ENCODE measurements at places on chromosomes 12 and 14.
A peak's percentile ranks its signal among the peaks of the same experiment; 100 is the strongest.

DNA sequence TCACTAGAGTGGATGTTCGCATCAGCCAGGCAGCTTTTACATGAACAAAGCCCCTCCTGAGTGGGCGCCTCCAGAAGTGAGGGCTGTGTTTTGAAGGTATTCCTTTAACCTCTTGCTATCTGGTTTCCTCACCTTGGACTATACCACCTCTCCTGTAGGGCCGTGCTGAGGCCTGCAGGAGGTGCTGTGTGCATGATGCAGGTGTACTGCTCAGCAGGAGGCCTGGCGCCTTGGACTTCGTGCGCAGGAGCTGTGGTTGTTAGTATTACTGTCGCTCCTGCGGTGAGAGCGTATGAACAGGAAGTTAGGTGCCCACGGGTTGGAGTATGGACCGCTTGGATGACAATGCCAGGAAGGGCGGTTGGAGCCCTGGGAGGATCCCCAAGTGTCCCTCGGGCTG, 130.7 kb downstream of the TSPAN9 start:
- no peak for DNase-seq

DNA sequence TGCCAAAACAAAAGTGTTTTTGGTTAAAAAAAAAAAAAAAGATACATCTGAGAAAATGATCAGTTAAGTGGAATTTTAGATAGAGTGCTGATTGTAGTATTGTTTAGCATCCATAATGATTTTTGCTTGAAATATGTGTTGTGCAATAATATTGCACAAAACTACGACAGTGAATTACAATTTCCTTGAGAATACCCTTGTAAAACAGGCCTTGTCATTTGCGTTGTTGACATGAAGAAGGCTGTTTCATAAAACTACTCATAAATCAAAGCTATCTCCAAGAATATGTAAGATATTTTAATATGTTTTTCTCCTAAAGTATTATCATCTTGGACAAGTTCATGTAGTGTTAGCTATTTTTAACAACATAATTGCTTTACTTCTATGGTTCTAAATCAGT, 1077.0 kb downstream of the LRFN5 start:
- no peak for DNase-seq

GRCh38 chr12:25972783-25973182, 14.3 kb downstream of the RASSF8 start:
- no peak for DNase-seq

DNA sequence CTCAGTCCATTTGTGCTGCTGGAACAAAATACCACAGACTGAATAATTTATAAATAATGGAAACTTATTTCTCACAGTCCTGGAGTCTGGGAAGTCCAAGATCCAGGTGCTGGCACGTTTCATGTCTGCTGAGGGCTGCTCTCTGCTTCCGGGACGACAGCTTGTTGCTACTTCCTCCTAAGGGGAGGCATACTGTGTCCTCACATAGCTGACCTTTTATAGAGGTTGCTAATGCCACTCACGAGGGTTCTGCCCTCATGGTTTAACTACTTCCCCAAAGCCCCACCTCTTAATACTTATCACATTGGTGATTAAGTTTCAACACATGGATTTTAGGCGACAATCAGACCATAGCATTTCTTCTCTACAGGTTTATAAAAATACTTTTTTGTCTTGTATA, 411.1 kb downstream of the NRXN3 start:
- DNase-seq, result no peak

DNA sequence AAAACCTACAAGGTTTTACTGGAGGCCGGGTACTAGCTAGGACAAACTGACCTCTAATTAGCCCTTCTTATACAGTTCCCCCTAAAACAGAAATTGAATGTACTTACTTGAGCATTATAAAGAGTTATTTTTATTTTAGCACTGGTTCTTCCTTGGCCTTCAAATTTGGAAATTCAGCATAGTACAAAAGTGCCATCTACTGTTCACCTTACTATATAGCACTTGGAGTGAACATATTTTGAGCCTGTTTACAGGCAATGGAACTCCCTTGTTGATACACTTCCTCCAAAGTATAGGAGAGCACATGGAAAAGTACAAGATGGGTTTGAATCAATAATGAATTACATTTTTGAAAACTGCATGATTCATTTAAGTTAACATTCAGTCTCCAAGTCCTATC, 3.9 kb upstream of the POC1B start:
- DNase-seq, result peak; percentile 41

DNA sequence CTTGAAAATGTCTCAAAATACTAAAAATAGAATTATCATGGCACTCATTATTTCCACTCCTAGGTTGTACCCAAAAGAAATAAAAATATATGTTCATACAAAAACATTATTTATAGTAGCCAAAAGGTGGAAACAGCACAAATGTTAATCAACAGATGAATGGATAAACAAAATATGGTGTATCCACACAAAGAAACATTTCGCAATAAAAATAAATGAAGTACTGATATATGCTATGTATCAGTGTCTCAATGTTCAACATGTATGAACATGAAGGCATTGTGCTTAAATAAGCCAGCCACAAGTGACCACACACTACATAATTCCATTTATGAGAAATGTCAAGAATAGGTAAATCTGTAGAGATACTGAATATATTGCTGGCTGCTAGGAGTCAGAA, 40.9 kb downstream of the FOXG1 start:
- no peak for DNase-seq

DNA sequence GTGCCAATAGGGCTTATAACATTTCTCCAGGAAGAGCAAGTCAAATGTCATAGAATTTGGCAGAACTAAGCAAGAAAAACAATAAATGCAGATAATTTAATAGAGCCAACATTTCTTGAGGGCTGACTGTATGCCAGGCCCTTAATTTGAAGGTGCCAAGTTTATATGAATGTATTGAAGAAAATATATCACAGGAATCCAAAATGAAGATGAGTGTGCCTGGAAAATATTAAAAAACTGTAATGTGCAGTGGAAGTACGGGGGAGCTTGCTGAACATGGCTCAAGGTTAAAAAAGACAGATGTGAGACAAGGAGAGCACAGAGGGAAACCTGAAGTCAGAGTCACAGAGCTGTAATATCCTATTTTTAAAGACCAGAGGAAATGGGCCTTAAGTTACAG, 16.4 kb downstream of the NR1H4 start:
- no peak for DNase-seq

GRCh38 chr14:73058922-73059673, 764 bp downstream of the RBM25 start:
- no peak for DNase-seq

GRCh38 chr14:86654558-86655184, 1124.7 kb downstream of the FLRT2 start:
- no peak for DNase-seq

DNA sequence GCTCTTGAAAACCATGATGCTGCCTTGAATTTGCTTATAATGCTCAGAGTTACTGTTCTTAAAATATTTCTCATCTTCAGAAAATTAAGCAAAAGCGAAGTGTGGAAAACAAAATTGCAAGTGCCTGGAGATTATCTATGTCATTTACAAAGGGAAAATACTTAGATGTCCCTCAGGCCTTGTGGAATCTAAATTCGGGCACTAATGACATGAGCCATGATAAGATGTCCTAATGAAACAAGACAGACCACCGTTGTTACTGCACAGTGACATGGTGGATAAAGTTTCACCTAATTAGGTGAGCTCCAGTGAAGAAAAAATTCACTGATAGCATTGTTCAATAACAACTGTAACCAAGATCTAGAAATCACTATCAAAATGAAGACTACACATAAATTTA, 30.4 kb downstream of the PPP1R13B start:
- DNase-seq, result no peak

- DNase-seq, result no peak
Measured at GRCh38 chr12:46430340-46430948, 57.9 kb upstream of the SLC38A2 start.

DNA sequence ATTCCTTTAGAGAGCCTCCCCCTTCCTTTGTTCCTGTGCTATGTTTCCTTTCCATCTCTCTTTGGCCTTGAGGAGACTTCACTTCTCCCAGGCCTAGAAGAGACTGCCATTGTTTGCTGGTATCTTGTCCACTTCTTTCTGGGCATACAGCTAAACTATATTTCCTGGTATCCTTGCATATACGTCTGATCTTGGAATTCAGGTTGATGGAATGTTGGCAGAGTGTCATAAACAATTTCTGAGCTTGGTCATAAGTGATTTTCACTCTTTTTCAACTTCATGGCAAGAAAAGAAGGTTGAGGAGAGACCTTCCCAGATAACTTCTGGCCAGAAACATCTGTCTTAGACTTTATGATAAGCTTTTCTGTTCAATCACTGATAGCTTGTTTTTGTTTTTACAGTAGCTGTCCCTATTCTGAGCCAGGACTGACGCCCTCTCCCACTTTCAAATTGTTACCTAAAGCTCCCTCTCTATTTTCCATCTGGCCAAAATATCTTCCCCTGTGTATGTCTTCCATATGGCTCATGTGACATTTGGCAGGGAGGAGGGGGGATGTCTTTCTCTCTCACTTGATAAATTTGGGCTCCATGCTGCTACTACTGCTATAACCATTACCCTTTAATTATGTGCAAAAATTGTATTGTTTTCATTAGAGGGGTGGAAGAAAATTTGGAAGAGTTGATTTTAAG, 457.0 kb downstream of the ADAMTS20 start:
- no peak for DNase-seq

DNA sequence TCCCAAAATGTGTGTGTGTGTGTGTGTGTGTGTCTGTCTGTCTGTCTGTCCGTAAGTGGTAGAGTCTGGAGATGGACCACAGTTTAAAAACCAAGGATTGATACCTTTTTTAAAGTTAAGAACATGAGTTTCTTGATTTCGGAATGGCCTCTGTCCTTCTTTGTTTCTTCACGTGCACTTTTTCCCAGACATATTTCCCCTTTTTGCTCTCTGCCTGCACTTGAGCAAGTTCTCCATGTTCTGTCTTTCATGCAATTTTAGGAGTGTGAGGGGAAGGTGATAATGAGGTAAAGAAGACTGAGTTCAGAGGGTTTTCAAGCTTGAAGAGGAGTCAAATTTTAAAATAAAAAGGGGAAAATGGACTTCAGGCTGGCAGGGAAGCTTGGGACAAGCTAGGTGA, 12.7 kb downstream of the OLR1 start:
- DNase-seq, result no peak

GRCh38 chr12:26573225-26573909, 259.6 kb downstream of the ITPR2 start:
- no peak for DNase-seq

GRCh38 chr12:120136093-120136770, 19.7 kb upstream of the RAB35 start:
- no peak for DNase-seq

- DNase-seq, result no peak
Measured at GRCh38 chr12:114499338-114499737, 93.4 kb upstream of the TBX5 start.

- DNase-seq, result no peak
Measured at GRCh38 chr14:80388980-80389711, 177.8 kb upstream of the DIO2 start.

GRCh38 chr12:26628234-26628633, 204.8 kb downstream of the ITPR2 start:
- no peak for DNase-seq

- DNase-seq, result no peak
Measured at GRCh38 chr12:88946372-88946997, 366.2 kb upstream of the KITLG start.

DNA sequence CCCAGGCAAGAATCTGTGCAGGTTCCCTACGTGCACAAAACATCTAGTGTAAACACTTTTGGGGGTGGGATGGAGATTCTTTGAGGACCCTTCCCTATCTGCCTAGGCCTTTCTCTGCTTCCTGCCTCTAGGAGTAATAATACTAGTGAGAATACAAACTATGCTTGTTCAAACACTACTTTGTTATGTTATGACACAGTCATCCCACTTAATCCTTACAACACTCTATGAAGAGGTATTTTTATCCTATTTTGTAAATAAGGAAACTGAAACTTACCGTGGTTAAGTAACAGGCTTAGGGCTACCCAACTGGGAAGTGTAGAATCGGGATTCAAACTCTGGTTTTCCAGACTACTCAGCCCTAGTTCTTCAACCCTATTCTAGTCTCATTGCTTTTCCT, 96.5 kb downstream of the KCNA5 start:
- DNase-seq, result no peak

DNA sequence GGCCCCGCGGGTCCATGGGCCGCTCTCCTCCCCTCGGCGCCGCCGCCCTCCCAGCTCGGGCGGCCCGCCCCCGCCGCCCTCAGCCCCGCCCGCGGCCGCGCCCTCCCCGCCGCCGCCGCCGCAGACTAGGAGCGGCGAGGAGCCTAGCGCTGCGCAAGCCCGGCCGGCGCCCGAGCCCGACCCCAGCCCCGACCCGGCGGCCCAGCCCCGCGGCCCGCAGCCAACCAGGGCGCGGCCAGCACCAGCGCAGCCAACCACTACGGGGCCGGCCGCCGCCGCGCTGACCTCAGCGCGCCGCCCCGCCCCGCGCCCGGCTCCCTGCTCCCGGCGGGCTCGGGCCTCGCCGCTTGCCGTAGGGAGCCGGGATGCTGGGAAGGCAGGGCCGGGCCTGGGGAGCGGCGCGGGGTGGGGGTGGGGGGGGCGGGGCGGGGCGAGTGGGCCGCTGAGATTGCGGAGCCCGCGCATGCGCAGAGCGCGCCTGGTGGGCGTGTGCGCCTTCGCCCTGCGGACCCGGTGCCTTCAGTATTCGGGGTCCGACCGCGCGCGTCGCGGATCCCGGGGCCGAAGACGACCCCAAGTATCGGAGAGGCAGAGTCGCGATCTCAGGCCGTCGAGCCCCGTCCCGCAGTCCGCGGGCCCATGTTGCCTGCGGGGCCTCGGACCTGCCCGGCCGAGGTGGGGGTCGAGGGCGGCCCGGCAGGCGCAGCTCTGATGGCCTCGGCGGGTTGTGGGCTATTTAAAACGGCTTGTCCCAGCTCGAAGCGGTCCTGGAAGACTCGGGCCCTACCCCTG, at the start of gene CDC42BPB:
Gene CDC42BPB, minus strand, starts transcription at position 178 of the 792 bp plus-strand sequence. CDS start 376 bp downstream, outside the sequence.
- peak; percentile 84 for DNase-seq

DNA sequence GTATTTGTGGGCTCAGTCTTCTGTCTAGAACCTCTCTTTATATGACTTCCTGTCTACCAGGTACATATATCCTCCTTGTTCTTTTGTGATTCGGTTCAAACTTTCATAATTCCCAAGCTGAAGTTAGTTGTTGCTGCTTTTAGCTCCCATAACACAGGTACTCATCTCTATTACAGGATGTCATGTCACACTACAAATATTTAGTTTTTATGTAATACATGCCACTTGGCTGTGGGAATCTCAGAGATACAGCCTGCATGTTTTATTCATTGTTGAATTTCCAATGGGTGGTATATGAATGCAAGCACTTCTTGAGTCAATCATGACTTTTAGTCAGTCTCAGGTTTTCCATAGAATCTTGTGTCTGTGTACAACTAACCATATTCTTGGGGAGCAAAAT, 122.7 kb downstream of the SINHCAF start:
- DNase-seq, result no peak

DNA sequence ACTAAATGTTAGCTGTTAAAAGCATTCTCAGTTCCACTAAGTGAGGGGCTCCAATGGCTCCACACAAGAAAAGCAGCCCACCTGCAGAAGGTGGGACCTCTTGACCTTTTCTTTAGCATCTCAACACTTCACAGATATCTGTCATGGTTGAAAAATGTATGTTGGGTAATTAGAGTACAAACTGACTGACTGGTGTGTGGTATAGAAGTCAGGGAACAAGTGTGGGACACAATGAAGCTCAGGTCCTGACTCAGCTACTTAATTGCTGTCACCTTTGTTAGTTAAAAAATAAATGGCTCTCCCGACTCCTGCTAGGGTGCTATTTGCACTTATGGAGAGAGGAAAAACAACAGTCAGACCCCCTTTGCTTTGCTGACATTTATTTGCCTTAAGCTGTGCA, 299.0 kb downstream of the TTC6 start:
- no peak for DNase-seq
